Retinal pigment epithelial cell (primary cell): ENCODE measurements at places on chromosomes 6 and 20.

- no peak for DNase-seq
Observed at GRCh38 chr20:57504411-57504810, 20.5 kb downstream of the CTCFL start.

DNA sequence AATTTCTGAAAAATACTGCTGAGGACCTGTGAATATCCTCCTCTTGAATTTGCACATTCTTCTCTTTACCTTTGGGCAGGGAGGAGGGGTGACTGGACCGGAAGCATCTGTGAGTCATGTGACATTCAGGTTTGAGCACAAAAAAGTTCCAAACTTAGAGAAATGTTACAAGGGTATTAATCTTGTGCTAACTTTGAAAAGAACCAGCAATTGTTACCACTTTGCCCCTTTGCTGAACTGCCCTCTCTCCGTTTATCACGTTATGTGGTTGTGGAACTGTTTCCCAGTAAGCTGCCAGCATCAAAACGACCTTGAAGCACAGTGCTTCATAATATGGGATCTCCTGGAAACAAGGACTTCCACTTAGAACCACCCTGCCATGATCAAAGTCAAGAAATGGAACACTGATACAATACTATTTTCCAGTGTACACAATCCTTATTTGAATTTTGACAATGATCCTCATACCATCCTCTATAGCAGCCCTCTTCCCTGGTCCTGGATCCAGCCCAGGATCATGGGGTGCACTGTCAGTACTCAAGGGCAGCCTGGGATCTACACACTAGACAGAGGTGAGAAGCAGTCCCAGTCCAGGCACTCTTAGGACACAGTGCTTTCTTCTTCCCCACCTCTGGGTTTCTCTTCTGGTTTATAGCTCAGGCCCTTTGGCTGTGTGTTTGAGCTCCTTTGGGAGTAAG lies 2.3 kb upstream of the TUBB1 start:
- no peak for DNase-seq

DNA sequence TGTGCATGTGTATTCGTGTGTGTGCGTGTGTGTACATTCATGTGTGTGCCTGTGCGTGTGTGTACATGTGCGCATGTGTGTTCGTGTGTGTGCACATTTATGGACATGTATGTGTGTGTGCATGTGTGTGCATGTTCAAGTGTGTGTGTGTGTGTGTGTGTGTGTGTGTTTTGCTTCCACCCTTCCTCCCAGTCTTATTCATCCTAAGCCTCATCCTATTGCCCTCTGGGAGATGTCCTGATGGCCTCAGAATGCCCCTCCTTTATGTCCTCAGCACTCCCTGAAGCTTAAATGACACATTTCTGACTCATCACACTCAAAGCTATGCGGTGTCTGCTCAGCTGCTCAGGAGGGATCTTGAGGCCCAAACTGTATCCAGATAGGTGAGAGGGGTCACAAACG lies 76.6 kb upstream of the CCDC167 start:
- no peak for DNase-seq

- no peak for DNase-seq
Observed at GRCh38 chr20:6041808-6042265, 12.0 kb downstream of the LRRN4 start.

- DNase-seq, result no peak
Observed at GRCh38 chr6:139099984-139100383, 34.9 kb upstream of the HECA start.

- DNase-seq, result no peak
Observed at GRCh38 chr20:39136798-39137197, 174.7 kb downstream of the DHX35 start.

- DNase-seq, result peak; percentile 84
Observed at GRCh38 chr6:45724511-45724910, 291.1 kb downstream of the CLIC5 start.

DNA sequence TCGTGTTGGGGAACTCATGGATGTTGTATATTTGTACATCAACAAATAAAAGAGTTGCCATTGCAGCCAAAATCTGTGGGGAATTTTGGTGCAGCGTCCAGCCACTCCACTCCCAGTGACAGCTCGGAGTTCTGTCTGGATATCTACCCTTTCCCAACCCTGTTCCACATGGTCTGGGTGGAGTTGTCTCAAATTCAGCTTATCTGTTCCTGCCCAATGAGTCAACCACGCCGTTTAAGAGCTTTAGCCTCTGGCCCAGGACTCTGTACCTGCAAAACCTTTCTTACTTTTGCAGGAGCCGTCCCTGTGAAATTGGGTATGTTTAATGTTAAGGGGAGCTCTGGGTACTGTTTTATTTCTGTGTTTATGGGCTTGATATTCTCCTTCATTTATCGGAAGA lies 33.9 kb upstream of the OVOL2 start:
- no peak for DNase-seq

DNA sequence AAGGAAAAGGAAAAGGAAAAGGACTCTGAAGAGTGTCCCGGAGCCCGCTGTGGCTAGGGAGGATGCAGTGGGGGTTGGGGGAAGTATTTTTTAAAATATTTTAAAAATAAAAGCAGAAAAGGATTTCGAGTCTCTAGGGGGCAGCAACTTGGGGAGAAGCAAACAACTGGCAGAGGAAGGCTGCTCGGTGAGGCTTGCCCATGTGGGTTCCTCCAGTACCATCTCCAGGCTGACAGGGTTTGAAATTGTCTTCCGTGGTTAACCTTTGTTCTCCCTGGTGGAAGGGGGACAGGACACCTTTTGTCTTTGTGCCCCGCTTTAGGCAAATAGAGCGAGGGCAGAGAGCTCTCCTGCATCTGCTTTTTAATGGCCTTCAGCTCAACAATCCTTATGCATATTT lies 60.4 kb upstream of the SNX9 start:
- DNase-seq, result no peak

GRCh38 chr6:142387997-142388815 lies 86.4 kb downstream of the ADGRG6 start:
- no peak for DNase-seq

DNA sequence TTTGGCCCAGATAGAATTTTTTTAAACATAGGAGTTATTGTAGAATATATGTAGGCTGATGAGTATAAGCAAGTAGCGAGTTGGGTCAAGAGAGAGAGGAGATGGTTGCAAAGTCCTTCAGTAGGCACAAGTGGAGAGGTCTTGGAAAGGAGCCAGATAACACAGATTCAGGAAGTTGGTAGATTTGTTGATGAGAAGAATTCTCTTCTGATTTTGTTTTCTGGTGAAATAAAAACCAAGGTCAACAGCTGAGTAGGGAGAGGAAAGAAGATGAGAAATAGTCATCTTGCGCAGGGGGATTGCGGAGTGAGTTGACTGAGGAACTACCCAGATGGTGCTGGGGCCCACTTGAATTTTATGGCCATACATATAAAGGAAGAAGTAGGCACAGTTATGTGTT lies 17.4 kb upstream of the CD83 start:
- no peak for DNase-seq

- DNase-seq, result no peak
Observed at GRCh38 chr6:90989763-90990162, 402.9 kb upstream of the MAP3K7 start.
